Right cardiac atrium (tissue), 5 donors: ENCODE measurements at places on chromosomes 4 and X. TPM values are rescaled to one million over a fixed set of nuclear protein-coding genes. Genes with fewer than 3 reads are reported as not detected.
A peak's percentile ranks its signal among the peaks of the same experiment; 100 is the strongest.

- DNase-seq, result no peak
These were observed 322.5 kb downstream of the HS3ST1 start for GRCh38 chr4:11106190-11106589.

- DNase-seq, result peak; percentile 70
These were observed 626 bp downstream of the TBC1D1 start for GRCh38 chr4:37891260-37892159.

The PNMA5 gene
- not detected for total RNA-seq

The ALAS2 gene
- total RNA-seq, result 0.59 TPM

The DCAF12L1 gene
- not detected for total RNA-seq

DNA sequence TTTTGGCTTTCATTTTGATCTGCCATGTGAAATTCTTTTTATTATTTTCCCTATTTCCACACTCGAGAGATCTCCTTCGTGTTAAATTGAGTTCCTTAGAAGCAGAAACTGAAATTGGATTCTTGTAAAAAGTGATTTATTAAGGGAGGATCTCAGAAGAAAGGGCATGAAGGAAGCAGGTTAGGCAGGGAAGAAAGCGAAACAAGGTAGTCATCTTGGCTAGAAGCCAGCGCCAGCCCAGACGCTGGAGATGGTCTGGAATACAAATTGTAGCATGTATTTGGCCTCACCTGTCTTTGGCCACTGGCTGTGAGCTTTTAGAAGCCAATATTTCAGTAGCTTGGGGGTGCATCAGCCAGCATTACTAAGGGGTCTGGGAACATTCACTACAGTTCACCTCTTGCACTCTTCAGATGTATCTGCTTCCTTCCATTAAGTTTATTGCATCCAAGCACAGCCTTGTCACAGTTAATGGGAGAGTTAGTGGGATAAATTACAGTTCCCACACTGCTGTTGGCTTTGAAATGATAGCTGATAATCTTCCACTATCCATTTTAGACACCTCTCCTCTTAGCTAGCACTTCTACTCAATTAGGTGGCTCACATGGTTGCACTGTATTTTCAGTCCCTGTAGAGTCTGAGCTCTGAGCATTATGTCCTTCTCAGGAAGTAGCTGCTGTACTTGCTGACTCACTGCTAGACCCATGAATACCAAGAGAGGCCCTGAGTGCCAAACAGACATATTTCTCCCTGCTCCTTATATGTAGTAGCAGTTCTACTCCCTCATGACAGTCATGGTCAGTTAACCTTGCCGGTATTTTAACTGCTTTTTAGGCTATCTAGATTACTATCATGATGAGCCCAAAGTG, 14.6 kb downstream of the GRXCR1 start:
- DNase-seq, result no peak

The TENT5D gene
- total RNA-seq, result not detected

GRCh38 chr4:101972791-101973190, 182.3 kb downstream of the BANK1 start:
- DNase-seq, result no peak

The PRDM8 gene
- total RNA-seq, result 1.3 TPM

DNA sequence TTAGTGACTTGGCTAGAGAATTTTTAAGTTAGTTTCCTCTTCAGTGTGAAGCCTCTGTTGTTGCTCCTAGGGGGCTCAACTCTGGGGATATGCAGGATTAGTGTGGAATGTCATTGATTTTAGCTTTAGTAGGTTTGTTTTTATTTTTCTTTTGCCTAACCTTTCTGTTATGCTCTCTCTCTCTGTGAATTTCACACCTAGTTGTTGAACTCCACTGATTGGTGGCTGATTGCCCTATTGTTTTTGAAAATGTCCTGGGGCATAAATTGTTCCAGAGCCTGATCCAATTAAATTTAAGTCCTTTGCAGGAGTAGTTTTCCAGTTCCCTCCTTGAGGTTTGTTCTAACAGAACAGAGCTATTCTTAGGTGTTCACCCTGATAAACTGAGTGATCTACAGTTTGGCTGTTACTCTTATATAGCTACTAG, 393.3 kb upstream of the CTSO start:
- DNase-seq, result no peak

- no peak for DNase-seq
These were observed 1.1 kb upstream of the USP38 start for GRCh38 chr4:143183513-143184216.

GRCh38 chrX:88863726-88864125, 116.7 kb downstream of the CPXCR1 start:
- peak; percentile 8 for DNase-seq
